ENCODE measurements at places on chromosomes 6 and 20.

DNA sequence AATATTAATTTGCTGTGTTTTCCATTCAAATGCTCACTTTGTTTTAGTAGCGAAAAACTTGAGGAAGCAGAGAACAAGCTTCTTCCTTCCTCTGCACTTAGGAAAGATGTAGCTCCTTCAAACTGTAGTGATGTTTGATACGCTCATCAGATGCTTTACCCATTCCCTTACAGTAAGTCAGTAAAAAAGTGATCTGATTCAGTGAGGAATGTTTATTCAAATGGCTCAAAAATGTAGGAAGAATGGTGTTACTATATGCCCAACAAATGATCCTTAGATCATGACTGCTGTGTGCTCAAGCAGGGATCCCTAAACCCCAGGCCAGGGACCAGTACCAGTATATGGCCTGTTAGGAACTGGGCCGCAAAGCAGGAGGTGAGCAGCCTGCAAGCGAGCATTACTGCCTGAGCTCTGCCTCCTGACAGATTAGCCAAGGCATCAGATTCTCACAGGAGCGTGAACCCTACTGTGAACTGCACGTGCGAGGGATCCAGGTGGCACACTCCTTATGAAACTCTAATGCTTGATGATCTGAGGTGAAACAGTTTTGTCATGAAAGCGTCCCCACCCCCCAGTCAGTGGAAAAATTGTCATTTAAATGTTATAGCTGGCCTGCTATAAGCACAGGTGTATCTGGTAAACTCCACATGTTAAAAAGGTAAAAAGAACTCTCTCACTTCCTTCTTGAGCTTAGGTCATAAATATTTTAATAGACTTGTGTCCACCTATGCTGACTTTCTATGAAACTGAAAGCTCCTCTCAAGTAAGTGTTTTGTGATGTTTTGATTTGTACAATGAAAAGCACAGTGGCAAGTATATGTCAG lies 187.2 kb downstream of the FOXC1 start:
- no peak for DNase-seq

- no peak for DNase-seq
Measured at GRCh38 chr6:51019806-51020205, 201.1 kb downstream of the TFAP2B start.

DNA sequence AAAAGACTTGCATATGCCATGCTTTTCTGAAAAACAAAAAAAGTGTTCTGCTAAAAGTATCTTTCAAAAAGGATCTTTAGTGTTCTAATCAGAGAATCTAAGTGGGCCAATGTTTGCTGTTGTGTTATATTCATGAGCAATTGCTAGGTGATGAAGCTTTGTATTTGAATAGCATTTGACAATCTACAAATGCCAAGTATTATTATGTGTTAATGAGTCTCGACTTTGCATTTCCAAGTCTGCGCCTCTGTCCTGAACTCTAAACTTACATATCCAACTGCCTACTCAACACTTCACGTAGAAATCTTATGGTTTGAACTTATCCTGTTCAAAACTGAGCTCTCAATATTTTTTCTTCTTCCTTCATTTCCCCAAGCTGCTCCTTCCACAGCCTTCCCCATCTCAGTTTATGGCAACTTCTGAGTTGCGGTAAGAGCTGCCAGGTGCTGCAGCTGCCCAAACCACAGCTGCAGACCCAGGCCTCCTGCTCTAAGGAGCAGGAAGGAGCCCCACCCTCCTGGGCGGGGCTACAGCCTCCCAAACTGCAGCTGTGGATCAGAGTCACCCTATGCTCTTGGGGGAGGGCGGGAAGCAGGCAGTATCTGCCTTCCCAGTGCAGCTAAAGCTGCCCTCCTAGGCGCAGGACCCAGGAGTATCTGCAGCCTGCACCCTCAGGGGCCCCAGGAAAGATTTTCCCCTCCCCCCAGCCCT lies 16.7 kb upstream of the MAK start:
- DNase-seq, result no peak

GRCh38 chr6:164085091-164086075 lies 670.9 kb downstream of the QKI start:
- peak; percentile 12 for DNase-seq

GRCh38 chr6:33840048-33840926 lies 36.5 kb upstream of the MLN start:
- DNase-seq, result peak; percentile 86

DNA sequence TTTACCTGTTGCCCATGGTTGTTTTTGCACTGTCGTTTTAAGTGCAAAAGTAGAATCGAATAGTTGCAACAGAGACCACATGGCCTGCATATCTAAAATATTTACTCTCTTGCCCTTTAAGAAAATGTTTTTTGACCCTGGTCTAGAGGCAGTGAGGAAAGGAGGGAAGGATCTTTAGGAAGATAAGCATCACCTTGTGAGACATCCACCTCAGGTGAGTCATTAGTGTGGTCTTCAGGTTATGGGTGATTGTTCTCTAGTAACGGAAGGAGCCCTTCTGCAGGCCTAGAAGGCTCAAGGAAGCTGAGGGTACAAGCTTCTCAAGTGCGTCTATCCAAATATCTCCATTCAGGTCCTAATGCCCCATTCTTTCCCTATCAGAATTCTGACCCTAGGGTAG lies 6.6 kb upstream of the RAB44 start:
- DNase-seq, result no peak

DNA sequence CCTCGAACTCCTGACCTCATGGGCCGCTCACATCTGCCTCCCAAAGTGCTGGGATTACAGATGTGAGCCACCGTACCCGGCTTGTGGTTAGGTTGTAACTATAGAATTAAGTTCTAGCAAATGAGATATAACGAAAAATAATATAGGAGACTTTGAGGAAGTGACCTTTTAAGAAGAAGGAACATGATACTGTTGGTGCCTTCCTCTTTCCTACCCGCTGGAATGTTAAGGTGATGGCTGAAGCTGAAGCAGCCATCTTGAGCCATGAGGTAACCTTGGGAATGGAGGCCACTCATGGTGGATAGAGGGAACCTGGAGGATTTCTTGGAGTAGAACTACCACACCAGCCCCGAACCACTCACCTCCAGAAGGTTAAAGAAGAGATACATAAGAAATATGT lies 48.1 kb upstream of the MDGA1 start:
- DNase-seq, result no peak

GRCh38 chr6:131167773-131168172 lies 32.5 kb downstream of the AKAP7 start:
- DNase-seq, result no peak

DNA sequence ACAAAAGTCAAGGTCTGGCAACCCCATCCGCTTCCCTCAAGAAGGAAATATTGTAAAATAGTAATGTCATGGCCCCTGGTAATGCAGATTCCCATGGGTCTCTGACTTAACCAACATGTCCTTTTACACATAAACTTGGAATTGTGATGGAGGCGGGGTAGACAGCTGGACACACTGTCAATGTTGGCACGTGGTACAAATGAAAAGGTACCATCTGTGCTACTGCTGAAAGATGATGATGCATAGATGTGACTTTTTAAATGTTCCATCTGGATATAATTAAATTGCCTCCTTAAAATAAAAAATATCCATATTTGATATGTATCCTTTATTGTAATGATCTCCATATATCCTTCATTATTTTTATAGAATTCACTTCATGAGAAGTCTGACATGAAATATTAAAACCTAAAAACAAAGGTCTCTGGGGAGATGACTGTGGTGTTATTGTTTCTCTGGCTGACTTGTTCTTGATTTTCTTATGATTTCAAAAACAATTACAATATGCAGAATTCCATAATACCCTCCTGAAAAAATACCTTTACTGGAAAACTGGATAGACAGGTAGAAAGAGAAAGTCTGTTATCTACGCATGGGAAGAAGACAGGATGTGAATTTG lies 104.5 kb downstream of the MKKS start:
- DNase-seq, result no peak

DNA sequence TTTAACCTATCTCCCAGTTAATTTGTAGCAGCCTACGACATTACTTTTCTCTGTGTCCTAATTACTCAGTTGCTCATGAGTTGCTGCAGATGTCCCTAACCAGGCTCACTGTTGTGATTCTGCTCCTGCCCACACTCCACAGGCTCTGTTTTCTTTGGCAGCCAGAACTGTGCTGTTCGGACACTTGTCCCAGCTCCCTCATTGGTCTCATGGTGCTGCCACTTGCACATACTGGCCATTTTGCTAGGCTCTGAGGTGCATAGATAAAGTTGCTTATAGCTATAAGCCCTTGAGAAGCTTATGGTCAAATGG lies 55.0 kb downstream of the NOX3 start:
- no peak for DNase-seq

DNA sequence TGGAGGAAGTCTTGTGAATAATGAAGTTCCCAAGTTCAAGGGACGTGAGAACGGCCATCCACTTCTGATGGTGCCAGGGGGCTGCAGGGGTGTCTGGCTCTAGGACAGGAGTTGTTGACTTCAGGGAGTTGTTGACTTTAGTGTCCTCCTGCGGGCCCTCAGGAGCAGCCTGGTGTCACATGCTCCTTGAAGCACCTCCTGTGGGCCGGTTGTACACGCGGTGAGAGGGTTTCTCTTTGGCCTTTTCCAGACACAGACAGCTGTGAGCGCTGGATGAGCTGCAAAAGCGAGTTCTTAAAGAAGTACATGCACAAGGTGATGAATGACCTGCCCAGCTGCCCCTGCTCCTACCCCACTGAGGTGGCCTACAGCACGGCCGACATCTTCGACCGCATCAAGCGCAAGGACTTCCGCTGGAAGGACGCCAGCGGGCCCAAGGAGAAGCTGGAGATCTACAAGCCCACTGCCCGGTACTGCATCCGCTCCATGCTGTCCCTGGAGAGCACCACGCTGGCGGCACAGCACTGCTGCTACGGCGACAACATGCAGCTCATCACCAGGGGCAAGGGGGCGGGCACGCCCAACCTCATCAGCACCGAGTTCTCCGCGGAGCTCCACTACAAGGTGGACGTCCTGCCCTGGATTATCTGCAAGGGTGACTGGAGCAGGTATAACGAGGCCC lies 77.8 kb downstream of the ISM1 start:
- no peak for DNase-seq

DNA sequence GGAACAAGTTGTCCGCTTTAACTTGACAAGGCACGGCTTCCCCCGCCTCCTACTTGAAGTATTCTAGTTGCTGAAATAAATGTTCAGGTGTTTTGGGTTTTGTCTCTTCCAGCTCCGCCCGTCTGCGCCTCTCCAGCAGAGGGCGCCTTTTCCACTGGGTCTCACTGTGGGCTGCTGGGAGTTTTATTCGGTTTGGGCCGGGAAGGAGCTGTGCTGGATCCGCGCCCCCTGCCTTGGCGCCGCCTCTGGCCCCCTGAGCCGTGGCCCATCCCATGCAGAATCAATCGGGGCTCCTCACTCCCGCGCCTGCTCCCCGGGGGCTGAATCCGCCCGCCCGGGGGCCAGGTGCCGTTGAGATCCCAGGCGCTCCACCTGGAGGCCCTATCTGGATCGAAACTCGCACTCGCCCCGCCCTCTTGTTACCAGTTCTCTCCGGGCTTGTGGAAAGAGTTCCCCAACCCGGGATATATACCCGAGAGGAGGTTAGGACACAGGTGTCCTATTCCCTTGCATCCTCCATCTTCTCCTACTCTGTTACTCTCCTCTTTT lies 51.0 kb upstream of the TCF21 start:
- peak; percentile 18 for DNase-seq

GRCh38 chr6:138017166-138017757 lies 90.0 kb downstream of the PERP start:
- DNase-seq, result no peak

- DNase-seq, result no peak
Measured at GRCh38 chr20:16666272-16666671, 63.6 kb upstream of the SNRPB2 start.

- peak; percentile 40 for DNase-seq
Measured at GRCh38 chr6:82040405-82041221, 206.9 kb downstream of the IBTK start.

DNA sequence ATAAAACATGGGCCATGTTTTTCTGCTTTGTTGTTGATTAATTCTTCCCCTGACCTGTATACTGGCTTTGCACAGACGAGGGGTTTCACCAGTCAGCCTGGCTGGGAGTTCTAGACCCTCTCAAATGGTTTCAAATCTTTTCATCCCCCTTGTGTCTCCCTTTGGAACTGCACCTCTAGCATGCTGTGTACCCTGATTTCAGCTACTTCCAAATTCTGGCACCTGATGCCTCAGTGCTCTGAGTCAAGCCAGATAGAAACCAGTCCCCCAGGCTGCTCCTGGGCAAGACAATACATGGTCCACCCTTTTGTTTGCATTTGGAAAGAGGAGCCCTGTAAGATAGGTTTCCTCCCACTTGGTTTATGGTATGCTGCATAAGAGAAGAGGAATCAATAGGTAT lies 290.2 kb downstream of the BTBD3 start:
- DNase-seq, result peak; percentile 10

GRCh38 chr6:113888956-113889630 lies 31.9 kb downstream of the MARCKS start:
- DNase-seq, result no peak

- DNase-seq, result no peak
Measured at GRCh38 chr20:23875606-23876237, 3.8 kb downstream of the CST5 start.

DNA sequence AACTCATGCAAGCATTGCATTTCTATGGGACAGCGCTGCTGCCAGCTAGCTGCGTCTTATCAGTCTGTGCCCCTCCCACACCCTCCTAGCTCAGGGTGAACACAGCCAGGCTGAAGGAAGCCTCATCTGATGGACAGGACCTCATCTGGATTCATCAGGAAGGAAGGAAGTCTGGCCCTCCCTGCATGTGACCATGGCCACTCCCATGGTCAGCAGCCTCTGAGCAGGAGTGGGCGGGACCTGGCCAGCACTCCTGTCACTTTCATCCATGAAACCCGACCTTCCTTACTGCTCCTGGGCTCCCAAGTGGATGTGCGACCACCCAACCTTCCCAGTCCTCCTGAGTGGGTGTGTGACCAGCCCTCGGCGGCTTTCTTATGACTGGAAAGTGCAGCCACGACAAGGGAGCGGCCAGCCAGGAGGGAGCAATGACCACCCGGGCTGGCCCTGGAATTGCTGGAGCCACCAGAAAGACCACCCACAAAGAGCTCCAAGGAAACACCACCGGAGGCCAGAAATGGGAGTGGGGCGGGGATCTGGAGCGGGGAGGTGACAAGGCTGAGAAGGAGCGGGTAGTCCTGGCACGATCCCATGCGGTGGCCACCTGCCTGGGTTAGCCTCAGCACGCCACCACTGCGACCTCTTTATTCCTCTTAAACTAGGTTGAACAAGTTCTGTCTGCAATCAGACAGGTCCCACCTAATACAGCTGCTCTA lies 241.2 kb downstream of the TTLL2 start:
- no peak for DNase-seq

DNA sequence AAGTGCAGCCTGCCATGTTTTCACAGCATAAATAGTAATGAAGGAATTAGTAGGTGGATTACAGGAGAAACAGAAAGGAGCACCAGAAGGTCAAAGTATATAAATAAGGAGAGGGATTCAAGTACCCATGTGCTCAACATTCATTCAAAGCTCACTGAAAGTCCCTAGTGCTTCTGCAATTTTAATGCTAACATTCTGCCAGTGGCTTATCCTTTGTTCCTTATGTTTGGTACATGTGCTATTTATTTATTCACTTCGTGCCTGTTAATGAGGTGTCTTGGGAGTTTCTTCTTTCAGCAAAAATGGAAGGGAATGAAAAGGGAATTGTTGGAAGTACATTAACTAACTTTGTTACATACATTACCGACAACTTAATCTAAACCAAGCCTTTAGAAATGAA lies 105.7 kb downstream of the CRYBG1 start:
- DNase-seq, result no peak

- DNase-seq, result peak; percentile 17
Measured at GRCh38 chr20:60210779-60211617, 252.8 kb downstream of the CDH26 start.
